ENCODE measurements at places on chromosomes 3 and 15.

GRCh38 chr3:38576526-38577370, 72.7 kb downstream of the SCN5A start:
- DNase-seq: no peak

DNA sequence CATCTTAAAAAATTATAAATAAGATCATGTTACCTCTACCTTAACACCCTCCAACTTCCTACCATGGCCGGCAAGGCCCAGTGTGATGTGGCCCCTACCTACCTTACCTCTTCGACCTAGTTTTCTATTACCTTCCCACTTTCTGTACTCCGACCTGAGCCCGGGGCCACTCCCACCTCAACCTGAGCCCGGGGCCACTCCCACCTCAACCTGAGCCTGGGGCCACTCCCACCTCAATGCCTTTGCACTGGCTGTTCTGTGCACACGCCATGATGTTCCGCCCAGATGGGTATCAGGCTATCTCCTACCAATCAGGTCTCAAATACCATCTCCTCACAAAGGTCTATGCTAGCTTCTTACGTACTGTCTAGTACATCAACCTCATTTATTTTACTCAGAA, 66.8 kb upstream of the XXYLT1 start:
- no peak for DNase-seq

DNA sequence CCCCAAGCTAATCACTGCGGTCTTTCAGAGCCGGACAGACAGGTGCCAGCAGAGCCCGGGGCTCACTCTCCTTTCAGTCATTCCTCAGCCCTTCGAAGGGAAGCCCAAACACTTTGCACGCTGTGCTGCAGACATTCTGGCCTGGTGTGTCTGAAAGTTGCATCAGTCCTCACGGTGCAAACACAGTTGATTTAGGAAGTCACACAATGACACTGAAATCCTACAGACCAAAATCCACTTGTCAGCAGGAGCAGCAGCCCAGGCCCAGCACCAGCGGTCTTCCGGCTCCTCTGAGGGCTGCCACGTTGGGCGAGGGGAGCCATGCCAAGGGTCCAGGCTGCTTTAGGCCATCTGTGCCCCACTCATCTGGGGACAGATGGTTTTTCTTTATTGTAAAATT, 61.6 kb downstream of the RGMA start:
- DNase-seq: no peak

DNA sequence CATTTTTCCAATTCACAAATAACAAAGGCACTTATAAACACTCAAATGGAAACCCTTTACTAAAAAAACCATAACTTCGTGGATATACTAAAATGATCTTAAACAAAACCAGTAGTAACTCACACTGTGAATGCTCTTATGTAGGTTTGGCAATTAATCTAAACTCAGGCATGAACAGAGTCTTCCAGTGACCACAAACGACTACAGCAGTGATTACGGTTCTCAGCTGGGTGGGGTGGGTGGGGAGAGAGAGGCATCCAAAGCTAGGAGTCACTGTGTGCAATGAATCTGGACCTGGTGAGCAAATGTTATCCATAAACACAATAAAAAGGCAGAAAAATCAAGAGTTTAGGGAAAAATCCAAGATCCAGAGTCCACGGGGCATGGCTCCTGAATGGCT, 21.3 kb downstream of the SLC12A8 start:
- no peak for DNase-seq

GRCh38 chr3:81531263-81531662, 230.2 kb downstream of the GBE1 start:
- DNase-seq: no peak

GRCh38 chr3:141373768-141374526, 5.6 kb downstream of the ZBTB38 start:
- no peak for DNase-seq

- peak; percentile 50 for DNase-seq
Measured at GRCh38 chr15:60590935-60591495, 112.1 kb upstream of the ICE2 start.

DNA sequence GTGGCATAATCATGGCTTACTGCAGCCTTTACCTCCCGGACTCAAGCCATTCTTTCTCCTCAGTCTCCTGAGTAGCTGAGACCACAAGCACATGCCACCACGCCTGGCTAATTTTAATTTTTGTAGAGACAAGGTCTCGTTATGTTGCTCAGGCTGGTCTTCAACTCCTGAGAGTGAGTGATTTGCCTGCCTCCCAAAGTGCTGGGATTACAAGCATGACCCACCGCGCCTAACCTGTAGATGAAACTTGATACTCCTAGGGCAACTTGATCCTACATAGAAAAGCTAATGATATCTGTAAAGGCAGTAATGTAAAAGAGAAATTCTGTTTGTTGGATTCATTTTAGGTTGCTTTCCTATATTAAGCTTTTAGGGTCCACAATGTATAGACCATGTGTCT, 391.9 kb upstream of the THRB start:
- DNase-seq: no peak

- DNase-seq: no peak
Measured at GRCh38 chr15:45021348-45021747, 1.6 kb upstream of the SORD start.

- DNase-seq: no peak
Measured at GRCh38 chr15:48761393-48762158, 49.3 kb downstream of the CEP152 start.

DNA sequence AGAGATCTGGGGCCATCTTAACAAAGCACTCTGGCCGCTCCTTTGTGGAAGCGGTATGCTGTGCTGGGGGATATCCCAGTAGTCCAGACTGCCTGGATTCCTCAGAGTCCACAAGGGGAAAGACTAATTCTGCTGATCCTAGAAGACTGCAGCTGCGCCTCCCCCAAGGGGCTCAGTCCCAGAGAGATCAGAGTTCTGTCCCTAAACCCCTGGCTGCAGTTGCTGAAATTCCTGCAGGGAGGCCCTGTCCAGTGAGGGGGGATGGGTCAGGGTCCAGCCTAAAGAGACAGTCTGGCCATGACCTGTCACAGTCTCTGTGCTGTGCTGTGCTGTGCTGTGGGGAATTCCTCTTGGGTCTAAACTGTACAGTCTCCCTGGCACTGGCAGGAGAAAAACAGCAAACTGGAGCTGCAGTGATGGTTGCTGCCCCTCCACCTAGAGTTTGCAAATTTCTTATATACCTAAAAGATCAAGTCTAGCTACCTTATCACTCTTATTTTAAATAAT, 575.1 kb upstream of the UBE2E2 start:
- DNase-seq: no peak

GRCh38 chr3:194541483-194541882, 54.7 kb upstream of the ATP13A3 start:
- DNase-seq: peak; percentile 32

- DNase-seq: peak; percentile 68
Measured at GRCh38 chr15:92906563-92907081, 6.5 kb downstream of the CHD2 start.

GRCh38 chr15:62647202-62647842, 395.2 kb upstream of the TPM1 start:
- DNase-seq: no peak

- DNase-seq: peak; percentile 13
Measured at GRCh38 chr15:64209680-64210334, 47.0 kb upstream of the PPIB start.

GRCh38 chr3:58540176-58540858, 3.3 kb upstream of the ACOX2 start:
- DNase-seq: no peak

- peak; percentile 22 for DNase-seq
Measured at GRCh38 chr3:18237251-18238005, 187.7 kb downstream of the SATB1 start.

- no peak for DNase-seq
Measured at GRCh38 chr3:119981386-119981785, 112.9 kb downstream of the GSK3B start.

DNA sequence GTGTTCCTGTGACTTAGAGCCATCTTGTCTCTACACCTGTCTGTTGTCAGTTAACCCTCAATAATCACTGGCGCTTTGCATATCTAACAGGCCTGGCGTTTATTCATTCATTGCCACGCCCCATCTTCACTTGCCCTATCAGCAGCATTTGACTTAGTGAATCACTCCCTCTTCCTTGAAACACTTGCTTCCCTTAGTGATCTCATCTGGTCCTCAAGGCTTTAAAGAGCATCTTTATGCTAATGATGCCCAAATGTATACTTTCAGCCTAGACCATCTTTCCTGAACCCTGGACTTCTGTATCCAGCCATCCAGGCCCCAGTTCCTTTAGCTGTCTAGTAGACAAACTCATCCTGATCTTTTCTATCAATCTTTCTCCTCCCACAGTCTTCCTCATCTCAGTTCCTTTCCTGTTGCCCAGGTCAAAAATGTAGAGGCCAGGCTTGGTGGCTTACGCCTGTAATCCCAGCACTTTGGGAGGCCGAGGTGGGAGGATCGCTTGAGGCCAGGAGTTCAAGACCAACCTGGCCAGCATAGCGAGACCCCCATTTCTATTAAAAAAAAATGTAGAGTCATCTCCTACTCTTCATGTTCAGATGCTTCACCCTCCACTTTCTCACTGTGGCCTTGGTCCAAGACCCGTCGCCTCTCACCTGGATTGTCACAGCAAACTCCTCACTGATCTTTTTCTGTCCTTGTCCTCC, 1.4 kb upstream of the IGDCC4 start:
- DNase-seq: no peak

DNA sequence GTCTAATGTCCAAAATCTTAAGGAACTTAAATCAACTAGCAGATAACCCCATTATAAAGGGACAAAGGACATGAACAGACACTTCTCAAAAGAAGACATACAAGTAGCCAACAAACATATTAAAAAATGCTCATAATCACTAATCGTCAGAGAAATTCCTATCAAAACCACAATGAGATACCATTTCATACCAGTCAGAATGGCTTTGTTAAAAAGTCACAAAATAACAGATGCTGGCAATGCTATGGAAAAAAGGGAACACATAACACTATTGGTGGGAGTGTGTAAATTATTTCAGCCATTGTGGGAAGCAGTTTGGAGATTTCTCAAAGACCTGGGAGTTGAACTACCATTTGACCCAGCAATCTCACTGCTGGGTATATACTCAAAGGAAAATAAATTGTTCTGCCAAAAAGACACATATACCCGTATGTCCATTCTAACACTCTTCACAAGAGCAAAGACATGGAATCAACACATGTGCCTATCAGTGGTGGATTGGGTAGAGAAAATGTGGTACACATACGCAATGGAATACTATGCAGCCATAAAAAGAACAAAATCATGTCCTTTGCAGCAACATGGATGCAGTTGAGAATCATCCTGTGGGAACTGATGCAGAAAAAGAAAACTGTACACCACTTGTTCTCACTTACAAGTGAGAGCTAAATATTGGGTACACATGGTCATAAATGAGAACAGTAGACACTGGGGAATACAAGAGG, 78.5 kb downstream of the TCF12 start:
- no peak for DNase-seq

- no peak for DNase-seq
Measured at GRCh38 chr3:119862616-119863015, 80.7 kb downstream of the NR1I2 start.

GRCh38 chr3:55621648-55622047, 134.5 kb upstream of the WNT5A start:
- DNase-seq: no peak

GRCh38 chr3:14016900-14017475, 107.7 kb downstream of the CHCHD4 start:
- no peak for DNase-seq

- DNase-seq: peak; percentile 38
Measured at GRCh38 chr15:43285609-43286037, 18.9 kb upstream of the TGM5 start.

GRCh38 chr15:73346735-73347312, 21.9 kb downstream of the HCN4 start:
- DNase-seq: no peak

DNA sequence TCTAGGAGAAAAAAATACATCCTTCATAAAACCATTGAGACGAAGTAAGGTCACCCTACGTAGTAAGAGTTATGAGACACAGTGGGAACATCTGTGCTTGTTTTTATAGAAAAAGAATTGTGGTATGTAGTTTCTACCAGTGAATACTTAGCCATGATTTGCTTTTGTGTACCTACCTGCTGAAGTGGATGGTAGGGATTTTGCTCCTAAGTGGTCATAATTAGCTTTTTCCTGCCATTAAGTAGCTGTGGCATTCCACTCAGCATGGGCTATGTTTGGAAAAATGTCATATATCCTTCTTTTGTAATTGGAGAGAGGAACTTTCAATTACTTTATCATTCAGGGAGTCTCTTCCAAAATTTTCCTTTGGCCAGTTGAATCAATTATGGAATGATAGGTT, 63.7 kb downstream of the CHD2 start:
- no peak for DNase-seq

- DNase-seq: no peak
Measured at GRCh38 chr3:108131475-108132134, 40.8 kb upstream of the CD47 start.

DNA sequence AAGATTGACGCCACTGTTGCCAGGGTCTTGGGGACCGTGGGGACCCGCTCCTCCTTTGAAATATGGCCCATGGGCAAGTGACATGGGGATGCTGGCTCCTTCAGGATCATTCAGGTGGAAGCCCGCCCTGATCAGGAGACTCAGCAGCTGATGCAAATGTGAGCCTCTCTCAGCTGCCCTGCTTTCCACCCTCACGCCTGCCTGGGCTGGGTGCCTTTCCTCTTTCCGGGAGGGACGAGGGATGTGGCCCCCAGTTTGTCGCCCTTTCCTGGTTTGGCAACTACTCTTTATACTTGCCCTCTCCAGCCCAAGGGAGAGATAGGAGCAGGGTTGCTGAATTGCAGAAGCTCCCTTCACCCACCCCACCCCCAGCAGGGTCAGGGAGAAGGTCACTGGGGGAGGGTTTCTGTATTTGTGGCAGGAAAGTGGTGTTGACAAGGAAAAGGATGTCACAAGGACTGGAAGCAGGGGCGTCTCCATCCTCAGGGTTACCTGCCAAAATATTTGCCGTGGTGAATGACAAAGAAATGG, 21.8 kb downstream of the DNASE1L3 start:
- no peak for DNase-seq

- DNase-seq: no peak
Measured at GRCh38 chr15:64354688-64355344, 1.2 kb downstream of the CSNK1G1 start.

DNA sequence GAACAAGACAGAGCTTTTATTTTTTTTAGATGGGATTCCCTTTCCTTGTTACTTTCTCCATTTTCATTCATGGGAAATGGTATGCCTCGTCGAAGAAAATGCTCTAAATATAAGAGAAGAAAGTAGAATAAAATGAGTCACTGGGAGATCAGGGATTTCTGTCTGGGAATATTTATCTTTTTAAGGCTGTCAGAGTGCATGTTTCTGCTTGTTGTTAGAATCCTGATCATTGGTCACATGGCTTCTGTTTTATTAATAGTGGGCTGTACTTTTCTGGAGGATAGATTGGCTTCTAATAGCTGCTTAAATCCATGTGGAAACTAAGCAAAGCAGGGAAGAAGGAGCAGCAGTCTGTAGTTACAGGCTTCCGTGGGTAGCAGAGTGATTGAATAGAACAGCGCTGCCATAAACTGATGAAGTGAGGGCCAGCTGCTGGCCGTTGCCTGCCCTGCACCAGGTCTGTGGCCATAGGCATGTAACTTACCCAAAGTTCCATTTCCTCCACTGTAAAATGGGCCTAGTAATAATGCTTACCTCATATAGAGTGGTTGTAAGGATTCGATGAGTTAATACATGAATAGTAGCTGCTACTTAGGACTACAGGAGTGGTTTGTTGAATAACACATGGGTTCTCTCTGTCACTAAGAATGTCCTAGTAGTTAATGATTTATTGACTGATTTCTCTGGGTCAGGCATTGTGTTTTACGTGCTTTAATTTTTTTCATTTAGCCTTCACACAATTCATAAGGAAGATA, 289.9 kb downstream of the SATB1 start:
- no peak for DNase-seq

- DNase-seq: no peak
Measured at GRCh38 chr3:10492364-10493201, 12.8 kb downstream of the ATP2B2 start.
